ENCODE measurements at places on chromosomes 13 and 19.
A peak's percentile ranks its signal among the peaks of the same experiment; 100 is the strongest.

GRCh38 chr13:64528838-64529237 lies 2701.3 kb downstream of the PCDH9 start:
- no peak for DNase-seq

GRCh38 chr13:46149272-46150133 lies 32.5 kb downstream of the LCP1 start:
- no peak for DNase-seq

GRCh38 chr19:13154241-13154778 lies 4.1 kb downstream of the IER2 start:
- DNase-seq = peak; percentile 91

- DNase-seq = no peak
These were observed 24.7 kb downstream of the URI1 start for GRCh38 chr19:29966588-29967249.

GRCh38 chr19:47427241-47428176 lies 8.2 kb upstream of the MEIS3 start:
- DNase-seq = peak; percentile 79

DNA sequence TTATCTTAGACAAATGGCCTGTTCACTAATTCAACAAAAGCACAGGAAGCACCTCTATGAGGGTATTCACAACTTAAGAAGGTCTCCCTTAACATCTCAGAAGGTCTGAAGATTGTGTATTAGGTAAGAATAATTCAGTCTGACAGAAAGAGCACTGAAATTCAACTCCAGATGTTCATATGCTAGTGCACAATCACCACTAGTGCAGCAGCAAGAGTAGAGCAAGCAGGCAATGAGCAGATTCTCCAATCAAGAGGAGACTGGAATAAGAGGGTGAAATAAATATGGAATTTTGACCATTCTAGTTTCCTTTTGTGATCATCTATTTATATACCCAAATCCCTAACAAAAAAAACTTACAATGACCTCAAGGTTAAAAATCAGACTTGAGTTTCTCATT lies 52.0 kb downstream of the MPHOSPH8 start:
- DNase-seq = no peak

GRCh38 chr19:33438987-33439781 lies 65.7 kb downstream of the CEBPG start:
- no peak for DNase-seq

GRCh38 chr13:34070006-34070405 lies 252.1 kb downstream of the RFC3 start:
- DNase-seq = no peak

GRCh38 chr13:23656637-23657371 lies 86.6 kb downstream of the TNFRSF19 start:
- DNase-seq = peak; percentile 94

GRCh38 chr19:14450168-14450874 lies 17.2 kb downstream of the PKN1 start:
- DNase-seq = no peak

DNA sequence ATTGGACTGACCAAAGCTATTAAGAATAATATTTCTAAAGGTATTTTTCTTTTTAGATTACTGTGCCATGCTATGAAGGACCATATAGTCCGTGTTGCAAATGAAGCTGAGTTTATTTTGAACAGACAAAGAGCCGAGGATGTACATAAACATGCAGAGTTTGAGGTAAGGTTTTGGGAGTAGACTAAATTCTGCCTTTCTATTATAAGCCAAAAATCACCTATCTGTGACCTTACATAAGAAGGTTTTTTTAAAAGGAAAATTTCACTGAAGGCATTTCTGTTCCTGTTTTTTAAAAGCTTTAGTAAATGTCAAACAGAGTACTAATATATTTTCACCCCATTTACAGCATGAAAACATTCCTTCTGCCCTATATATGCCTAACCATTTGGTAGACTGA lies 127.4 kb downstream of the MAB21L1 start:
- DNase-seq = no peak

GRCh38 chr19:29819300-29819699 lies 7.5 kb downstream of the CCNE1 start:
- DNase-seq = no peak

DNA sequence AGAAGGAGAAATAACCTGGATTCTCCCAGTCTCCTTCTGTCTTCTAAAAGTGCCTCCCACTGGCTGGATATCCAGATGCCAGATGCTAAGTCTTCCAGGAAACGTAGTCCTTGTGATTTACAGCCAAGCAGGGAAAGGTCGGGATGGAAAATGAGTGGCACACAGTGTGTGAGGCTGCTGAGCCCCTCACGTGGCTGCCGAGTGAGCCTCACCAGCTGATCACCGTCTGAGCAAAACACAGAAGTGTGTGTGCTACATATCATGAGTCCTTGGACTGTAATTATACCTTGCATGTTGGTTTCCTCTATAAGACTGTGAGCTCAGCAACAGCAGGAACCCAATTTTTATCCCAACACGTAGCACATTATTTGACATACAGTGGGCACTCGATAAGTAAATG lies 15.1 kb downstream of the LHFPL6 start:
- no peak for DNase-seq

GRCh38 chr13:21058361-21058760 lies 3.0 kb downstream of the LATS2 start:
- peak; percentile 43 for DNase-seq

- DNase-seq = no peak
These were observed 4.9 kb downstream of the SLAIN1 start for GRCh38 chr13:77702366-77702765.

DNA sequence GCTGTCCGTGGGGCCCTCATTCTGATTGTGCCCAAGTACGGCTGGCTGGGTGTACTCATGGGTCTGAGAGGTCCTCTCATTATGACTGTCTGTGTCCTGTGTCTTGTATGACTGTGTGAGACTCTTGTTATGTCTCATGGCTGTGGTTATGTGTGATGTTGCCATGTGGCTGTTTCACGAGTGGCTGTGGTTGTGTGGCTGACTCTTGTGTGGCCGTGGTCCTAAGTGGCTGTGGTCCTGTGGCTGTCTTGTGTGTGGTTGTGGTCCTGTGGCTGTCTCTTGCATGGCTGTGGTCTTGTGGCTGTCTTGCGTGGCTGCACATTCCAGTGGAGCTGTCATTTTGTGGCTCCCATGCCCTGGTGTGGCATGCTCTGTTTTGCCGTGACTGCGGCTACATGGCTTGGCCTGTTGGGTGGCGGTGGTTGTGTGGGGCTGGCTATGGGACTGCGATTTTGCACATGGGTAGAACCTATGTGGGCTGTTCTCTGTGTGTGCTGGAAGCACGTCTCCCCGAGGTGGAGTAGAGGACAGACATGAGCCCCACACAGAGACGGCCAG lies 2.5 kb downstream of the LYL1 start:
- DNase-seq = peak; percentile 48

DNA sequence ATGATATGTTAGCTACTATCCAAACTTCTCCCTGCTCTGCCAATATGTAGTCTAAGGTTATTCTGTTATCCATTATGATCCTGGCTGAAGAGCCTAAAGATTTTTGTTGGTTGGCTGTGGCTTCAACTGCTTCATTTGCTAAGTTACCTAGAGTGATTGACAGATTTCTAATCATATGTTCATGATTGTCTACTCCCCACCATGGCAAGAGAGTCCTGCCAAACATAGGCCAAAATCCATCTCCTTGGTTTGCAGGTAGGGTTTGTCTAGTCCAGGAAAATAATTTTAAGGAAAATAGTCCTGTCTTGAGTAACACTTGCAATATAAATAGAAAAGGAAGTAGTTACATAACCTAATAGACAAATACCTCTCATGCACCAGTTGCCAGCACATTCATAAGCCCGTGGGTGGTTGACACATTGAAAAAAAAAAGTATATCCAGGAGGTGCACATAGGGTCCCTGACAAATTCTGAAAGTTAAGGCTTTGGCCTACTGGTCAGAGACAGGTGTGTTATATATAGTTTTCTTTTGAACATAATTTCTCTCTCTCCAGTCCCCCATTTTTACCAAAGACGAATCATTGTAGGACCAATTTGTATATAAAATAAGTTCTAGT lies 5.4 kb upstream of the CBY2 start:
- no peak for DNase-seq

DNA sequence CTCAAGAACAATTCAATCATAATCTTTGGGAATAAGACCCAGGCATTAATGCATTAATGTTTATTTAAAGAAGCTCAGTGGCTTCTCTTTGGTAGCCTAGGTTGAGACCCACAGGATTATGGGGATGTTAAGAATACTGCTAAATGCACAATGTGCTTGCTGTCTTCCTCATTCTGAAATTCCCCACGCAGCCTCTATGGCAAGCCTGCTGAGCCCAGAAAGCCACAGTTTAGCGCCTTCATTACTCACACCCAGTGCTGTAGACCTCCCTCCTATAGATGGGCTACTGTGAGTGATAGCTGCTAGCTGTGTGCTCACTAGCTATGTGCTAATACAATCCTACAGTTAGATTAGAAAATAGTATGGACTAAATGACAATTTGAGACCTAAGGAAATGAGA lies 90.6 kb downstream of the TNFSF13B start:
- DNase-seq = no peak

DNA sequence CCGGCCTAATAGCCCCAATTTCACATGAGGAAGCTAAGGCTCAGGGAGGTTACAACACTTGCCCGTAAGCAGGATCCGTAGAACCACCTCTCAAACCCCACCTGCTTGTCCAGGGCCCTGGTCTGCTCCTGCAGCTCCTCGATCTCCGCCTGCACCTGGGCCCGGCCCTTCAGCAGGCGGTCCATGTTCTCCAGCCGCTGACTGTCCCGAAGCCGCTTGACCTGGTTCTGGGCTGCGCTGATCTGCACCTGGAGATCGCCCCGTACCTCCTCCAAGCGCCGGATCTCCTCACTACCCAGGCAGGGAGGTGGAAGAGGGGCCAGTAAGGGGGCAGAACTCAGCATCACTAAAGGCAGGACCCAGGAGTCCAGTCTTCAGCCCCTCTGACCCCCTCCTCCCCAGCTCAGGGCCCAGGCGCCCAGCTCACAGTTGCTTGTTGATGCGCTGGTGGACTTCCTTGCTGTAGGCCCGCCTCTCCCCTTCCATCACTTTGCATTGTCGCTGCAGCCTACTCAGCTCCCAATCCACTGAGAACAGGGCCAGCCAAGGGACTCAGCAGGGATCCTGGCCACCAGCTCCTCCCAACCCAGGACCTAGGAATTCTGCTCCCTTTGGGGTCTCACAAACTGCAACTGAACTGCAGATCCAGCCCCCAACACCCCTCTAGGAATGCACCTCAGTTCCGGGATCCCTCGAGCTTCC lies 6.9 kb upstream of the EMP3 start:
- no peak for DNase-seq

DNA sequence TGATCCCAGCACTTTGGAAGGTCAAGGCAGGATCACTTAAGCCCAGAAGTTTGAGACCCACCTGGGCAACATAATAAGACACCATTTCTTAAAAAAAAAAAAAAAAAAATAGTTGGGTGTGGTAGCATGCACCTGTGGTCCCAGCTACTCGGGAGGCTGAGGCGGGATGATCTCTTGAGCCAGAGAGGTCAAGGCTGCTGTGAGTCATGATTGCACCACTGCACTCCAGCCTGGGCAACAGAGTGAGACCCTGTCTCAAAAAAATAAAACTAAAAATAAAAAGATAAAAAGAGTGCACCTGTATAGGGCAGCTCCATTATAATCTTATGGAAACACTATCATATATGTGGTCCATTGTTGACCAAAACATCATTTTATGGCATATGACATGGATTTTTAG lies 25.5 kb upstream of the STARD13 start:
- DNase-seq = no peak

GRCh38 chr13:56349866-56350265 lies 790.9 kb upstream of the PRR20A start:
- no peak for DNase-seq

- DNase-seq = no peak
These were observed 218.3 kb upstream of the MAB21L1 start for GRCh38 chr13:35694549-35695447.

- no peak for DNase-seq
These were observed 1.8 kb upstream of the OXGR1 start for GRCh38 chr13:96996107-96996506.

DNA sequence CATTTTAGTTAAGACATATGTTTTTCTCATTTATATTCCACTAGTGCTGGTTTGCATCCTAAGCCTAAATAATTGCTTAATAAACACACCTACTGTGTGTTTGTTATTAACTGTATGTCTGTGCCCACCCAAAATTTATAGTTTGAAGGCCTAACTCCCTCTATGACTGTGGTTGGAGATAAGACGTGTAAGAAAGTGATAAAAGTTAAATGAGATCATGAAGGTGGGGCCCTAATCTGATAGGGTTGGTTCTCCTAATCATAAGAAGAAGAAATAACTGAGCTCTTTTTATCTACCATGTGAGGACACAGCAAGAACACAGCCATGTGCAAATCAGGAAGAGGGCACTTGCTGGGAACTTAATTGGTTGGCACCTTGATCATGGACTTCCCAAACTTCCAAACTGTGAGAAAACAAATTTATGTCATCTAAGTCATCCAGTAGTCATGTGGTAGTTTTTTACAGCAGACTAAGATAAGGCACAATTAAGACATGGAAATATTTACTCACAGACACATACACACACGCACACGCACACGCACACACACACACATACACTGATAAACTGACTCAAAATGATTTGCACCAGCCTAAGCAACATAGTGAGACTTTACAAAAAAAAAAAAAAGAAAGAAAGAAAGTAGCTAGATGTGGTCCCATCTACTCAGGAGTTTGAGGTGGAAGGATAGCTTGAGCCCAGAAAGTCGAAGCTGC lies 662.1 kb downstream of the PCDH9 start:
- no peak for DNase-seq
